Fibroblast of lung (primary cell): ENCODE measurements at places on chromosomes 11 and 22.

- DNase-seq, result peak; percentile 90
- no peaks in the 10 kb centered on the region for H3K36me3 ChIP-seq
- no peaks in the 10 kb centered on the region for H3K27me3 ChIP-seq
- H3K4me1 ChIP-seq, result peaks cover 28% of the 10 kb centered on the region
Observed at GRCh38 chr11:122668562-122669090, 13.1 kb downstream of the UBASH3B start.

DNA sequence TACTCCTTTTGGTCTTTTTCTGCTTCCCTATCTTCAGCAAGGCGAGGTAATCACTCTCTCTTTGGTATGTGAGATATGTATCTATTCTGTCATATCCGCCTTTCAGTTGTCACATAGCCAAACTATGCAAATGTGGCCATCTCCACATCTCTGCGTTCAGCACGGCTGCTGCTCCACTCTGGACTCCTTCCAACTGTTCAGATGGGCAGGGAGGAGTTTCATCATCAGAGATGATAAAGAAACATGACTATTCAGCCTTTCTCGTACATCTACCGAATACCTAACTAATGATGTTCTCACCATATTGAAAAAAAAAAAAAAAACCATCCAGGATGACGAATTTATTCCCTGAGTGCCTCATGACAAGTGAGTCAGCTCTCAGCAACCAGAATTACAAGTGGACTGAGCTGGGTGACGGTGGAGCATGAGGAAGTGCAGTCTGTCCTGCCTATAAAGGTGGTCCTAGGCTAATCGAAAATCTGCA, 899.6 kb downstream of the OPCML start:
- peak overlapping the region; percentile 89 for H3K27ac ChIP-seq
- no peaks in the 10 kb centered on the region for H3K36me3 ChIP-seq
- H3K4me3 ChIP-seq, result no peak overlapping the region

GRCh38 chr11:63768237-63769041, at the start of gene ZFTA:
ZFTA (minus strand) TSS chr11:63768775; CDS start chr11:63768622, 153 bp downstream.
- H3K4me3 ChIP-seq, result peak within 1 kb of the TSS; percentile 80
- no peaks in the 10 kb centered on the region for H3K27me3 ChIP-seq
- peaks cover 5% of the 10 kb centered on the region for H3K4me1 ChIP-seq
- DNase-seq, result peak; percentile 66

- no peak for DNase-seq
- no peak overlapping the region for H3K4me3 ChIP-seq
- peaks cover 7% of the 10 kb centered on the region for H3K36me3 ChIP-seq
- no peaks in the 10 kb centered on the region for H3K4me1 ChIP-seq
Observed at GRCh38 chr22:43928468-43928867, 4.9 kb downstream of the PNPLA3 start.

- peak overlapping the region; percentile 58 for H3K27ac ChIP-seq
- no peaks in the 10 kb centered on the region for H3K27me3 ChIP-seq
- peaks cover 14% of the 10 kb centered on the region for H3K4me1 ChIP-seq
- peaks cover 2% of the 10 kb centered on the region for H3K36me3 ChIP-seq
- H3K4me3 ChIP-seq, result peak overlapping the region; percentile 40
- peak; percentile 87 for DNase-seq
Observed at GRCh38 chr22:40310081-40310767, 36.1 kb upstream of the ADSL start.

GRCh38 chr11:111743700-111744099, 22.5 kb downstream of the PPP2R1B start:
- H3K27ac ChIP-seq, result no peak overlapping the region
- H3K36me3 ChIP-seq, result peaks cover 16% of the 10 kb centered on the region
- no peaks in the 10 kb centered on the region for H3K27me3 ChIP-seq
- no peak overlapping the region for H3K4me3 ChIP-seq

- no peaks in the 10 kb centered on the region for H3K4me1 ChIP-seq
- H3K27ac ChIP-seq, result no peak within 1 kb of the TSS
- H3K36me3 ChIP-seq, result no peaks in the 10 kb centered on the region
- H3K4me3 ChIP-seq, result peak within 1 kb of the TSS; percentile 14
Observed at GRCh38 chr22:46537225-46537945, at the start of gene CELSR1. CELSR1 (minus strand) TSS chr22:46537620; CDS start chr22:46537170, 450 bp downstream.

DNA sequence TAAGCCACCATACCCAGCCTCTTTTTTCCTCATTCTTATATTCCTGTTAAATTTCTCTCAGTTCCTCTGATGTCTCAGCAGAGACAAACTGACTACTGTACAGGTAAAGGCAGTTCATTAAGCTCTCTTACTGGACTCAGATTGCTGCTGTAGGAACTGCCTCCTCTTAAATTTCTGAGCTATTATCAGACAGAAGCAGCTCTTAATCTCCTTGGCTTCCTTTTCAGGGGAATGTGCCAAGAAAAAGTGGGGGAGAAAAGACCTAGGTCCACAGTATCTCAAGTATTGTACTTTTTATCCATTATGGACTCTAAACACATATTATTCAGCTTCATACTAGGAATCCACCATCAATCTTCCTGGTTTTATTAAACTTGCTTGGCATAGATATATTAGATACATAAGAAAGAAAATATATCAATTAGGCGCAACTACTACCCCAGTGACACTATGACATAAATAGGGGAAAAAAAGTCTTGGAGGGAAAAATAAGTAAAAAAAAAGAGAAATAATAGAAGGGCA, 26.1 kb downstream of the MRTFA start:
- DNase-seq, result peak; percentile 42
- H3K27me3 ChIP-seq, result no peaks in the 10 kb centered on the region
- H3K4me3 ChIP-seq, result no peak overlapping the region
- H3K4me1 ChIP-seq, result peaks cover 5% of the 10 kb centered on the region

- no peak overlapping the region for H3K4me3 ChIP-seq
- no peak overlapping the region for H3K27ac ChIP-seq
- no peaks in the 10 kb centered on the region for H3K36me3 ChIP-seq
- H3K4me1 ChIP-seq, result peaks cover 17% of the 10 kb centered on the region
- H3K27me3 ChIP-seq, result no peaks in the 10 kb centered on the region
Observed at GRCh38 chr11:47147250-47147649, 29.4 kb downstream of the ARFGAP2 start.

- no peak for DNase-seq
- no peak overlapping the region for H3K4me3 ChIP-seq
- H3K4me1 ChIP-seq, result no peaks in the 10 kb centered on the region
- H3K27ac ChIP-seq, result no peak overlapping the region
- no peaks in the 10 kb centered on the region for H3K27me3 ChIP-seq
- H3K36me3 ChIP-seq, result no peaks in the 10 kb centered on the region
Observed at GRCh38 chr11:106121570-106122320, 44.3 kb downstream of the AASDHPPT start.

- H3K4me3 ChIP-seq, result no peak overlapping the region
- H3K4me1 ChIP-seq, result peaks cover 36% of the 10 kb centered on the region
- H3K27me3 ChIP-seq, result no peaks in the 10 kb centered on the region
- peak overlapping the region; percentile 97 for H3K27ac ChIP-seq
- H3K36me3 ChIP-seq, result peaks cover 25% of the 10 kb centered on the region
- DNase-seq, result peak; percentile 85
Observed at GRCh38 chr22:21942407-21943343, 10.0 kb downstream of the PPM1F start.

- H3K27ac ChIP-seq, result no peak overlapping the region
- no peak overlapping the region for H3K4me3 ChIP-seq
- DNase-seq, result no peak
- no peaks in the 10 kb centered on the region for H3K36me3 ChIP-seq
- no peaks in the 10 kb centered on the region for H3K4me1 ChIP-seq
Observed at GRCh38 chr11:134377876-134378275, 34.2 kb downstream of the B3GAT1 start.

DNA sequence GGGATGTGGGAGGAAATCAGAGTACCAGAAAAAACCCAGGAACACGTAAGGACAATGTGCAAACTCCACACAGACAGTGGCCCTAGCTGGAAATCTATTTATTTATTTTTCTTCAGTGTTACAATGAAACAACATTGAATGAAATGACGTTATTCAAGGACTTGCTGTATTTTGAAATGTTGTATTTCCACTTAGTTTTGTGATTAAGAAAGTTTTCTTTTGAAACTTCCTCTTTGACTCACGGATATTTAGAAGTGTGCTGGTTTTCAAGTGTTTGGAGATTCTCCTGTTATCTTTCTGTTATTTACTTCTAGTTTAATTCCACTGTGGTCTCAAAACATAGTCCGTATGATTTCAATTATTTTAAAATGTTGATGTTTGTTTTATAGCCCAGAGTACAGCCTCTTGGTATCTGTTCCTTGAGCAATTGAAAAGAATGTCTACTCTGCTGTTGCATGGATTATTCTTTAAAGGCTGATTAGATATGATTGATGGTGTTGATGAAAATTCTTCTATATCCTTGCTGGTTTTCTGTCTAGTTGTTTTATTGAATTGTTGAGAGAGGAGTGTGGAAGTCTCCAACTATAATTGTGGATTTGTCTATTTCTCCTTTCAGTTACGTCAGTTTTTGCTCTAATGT, 141.0 kb downstream of the ARHGAP20 start:
- H3K27ac ChIP-seq, result no peak overlapping the region
- no peaks in the 10 kb centered on the region for H3K36me3 ChIP-seq
- no peak for DNase-seq
- no peaks in the 10 kb centered on the region for H3K4me1 ChIP-seq
- no peak overlapping the region for H3K4me3 ChIP-seq
- no peaks in the 10 kb centered on the region for H3K27me3 ChIP-seq

DNA sequence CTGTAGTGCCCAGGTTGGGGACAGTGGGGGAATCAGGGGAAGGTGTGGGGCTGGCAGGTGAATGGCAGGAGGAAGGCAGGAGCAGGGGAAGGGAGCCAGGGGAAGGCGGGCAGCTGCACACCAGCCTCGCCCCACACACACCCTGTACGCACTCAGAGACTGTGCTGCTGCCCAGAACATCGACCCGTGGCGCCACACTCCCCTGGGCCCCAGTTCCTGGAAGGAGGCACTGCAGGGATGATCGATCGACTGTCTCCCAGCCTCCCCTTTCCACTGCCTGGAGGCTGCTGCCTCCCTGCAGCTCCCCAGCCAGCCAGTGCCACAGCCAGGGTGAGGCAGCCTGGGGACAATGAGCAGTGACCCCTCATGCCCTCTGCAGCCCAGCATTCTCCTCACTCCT, 19.2 kb downstream of the PDE2A start:
- no peaks in the 10 kb centered on the region for H3K36me3 ChIP-seq
- H3K27me3 ChIP-seq, result peaks cover 5% of the 10 kb centered on the region
- no peaks in the 10 kb centered on the region for H3K4me1 ChIP-seq
- no peak for DNase-seq
- H3K4me3 ChIP-seq, result no peak overlapping the region

DNA sequence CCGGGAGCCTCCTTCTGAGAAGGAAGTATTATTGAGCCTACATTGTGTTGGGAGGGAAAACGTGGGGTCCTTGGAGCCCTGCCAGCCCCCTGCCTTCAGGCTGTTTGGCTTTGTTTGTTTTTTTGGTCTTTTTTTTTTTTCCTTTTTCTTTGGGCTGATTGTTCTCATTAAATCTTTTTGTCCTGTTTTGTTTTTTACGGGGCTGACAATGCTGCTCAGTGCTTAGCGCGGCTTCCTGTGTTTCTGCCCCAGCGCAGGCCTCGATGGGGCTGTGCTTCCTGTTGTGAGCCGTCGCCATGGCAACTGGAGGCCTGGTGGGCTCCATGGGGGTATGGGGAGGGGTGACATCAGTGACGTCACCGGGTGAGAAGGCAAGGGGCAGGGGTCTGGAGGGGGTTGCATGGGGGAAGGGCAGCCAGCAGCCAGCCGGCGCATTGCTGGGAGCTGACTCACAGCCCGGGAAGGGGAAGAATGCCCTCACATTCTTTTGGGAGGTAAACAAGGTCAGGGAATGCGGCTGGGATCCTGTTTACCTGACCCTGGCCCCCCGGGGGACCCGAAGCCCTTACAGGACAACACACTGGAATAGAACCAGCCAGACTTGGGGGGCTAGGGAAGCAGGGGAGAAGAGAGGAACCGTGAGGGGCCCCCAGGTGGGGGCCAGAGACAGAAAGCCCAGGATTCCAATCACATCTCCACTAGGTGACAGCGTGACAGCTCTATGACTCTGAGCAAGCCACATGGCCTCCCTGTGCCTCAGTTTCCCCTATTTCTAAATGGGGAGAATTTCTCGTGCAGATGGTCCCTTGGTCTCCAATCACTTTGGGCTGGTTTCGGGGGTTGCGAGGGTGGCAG, 22.2 kb upstream of the CBX7 start:
- peak; percentile 83 for DNase-seq
- H3K27ac ChIP-seq, result peak overlapping the region; percentile 89
- peaks cover 39% of the 10 kb centered on the region for H3K4me1 ChIP-seq
- no peak overlapping the region for H3K4me3 ChIP-seq
- H3K27me3 ChIP-seq, result no peaks in the 10 kb centered on the region

DNA sequence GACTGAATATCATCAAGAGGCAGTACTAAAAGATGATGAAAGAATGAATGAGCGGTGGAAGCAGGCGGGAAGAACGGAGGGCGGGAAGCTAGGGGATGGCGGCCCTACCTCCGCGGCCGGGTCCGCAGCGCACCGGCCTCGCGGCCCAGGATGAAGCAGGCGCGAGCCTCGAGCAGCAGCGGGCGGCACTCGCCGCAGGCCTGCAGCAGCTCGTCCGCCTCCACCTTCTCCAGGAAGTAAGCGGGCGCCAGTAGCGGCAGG, 3.4 kb downstream of the KLHL35 start:
- no peaks in the 10 kb centered on the region for H3K36me3 ChIP-seq
- no peak for DNase-seq
- no peak overlapping the region for H3K4me3 ChIP-seq
- H3K27ac ChIP-seq, result no peak overlapping the region

DNA sequence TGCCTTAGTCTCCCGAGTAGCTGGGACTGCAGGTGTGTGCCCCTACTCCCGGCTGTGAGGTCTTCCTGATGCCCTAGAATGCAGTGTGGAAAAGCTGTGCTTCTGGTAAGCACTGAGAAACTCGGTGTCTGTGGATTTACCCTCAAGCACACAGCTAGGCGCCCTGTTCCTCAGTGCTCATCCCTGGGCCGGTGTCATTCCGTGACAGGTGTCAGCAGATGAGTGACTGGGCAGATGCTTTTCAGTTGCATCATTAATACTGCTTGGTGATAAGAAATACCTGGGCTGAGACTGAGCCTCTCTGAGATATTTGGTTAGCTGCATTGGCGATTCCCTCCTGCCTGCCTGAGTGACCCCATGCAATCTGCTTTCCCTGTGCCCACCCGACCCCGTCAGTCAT, 21.8 kb downstream of the FAM118A start:
- H3K4me3 ChIP-seq, result no peak overlapping the region
- H3K27me3 ChIP-seq, result no peaks in the 10 kb centered on the region

GRCh38 chr22:36102995-36103394, 57.6 kb downstream of the APOL3 start:
- H3K27me3 ChIP-seq, result no peaks in the 10 kb centered on the region
- no peak overlapping the region for H3K4me3 ChIP-seq
- no peak overlapping the region for H3K27ac ChIP-seq
- DNase-seq, result no peak
- no peaks in the 10 kb centered on the region for H3K36me3 ChIP-seq

DNA sequence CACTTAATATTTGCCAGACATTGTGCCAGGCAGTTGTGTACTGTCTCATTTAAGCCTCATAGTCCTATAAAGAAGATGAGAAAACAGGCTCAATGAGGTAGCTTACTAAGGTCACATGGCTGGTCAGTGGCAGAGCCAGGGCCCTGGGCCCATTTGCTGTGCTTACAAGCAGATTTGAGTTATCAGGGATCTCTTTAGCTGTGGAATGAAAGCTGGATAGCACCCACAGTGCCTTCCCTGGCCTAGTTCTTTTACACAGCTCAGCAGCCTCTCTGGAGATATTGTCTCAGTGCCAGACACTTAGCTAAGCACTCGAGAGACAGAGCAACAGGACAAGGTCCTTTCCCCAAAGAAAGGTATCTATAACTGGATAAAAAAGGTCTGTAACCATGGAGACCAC, 6.1 kb downstream of the TMEM86A start:
- H3K4me3 ChIP-seq, result no peak overlapping the region
- no peak overlapping the region for H3K27ac ChIP-seq
- no peaks in the 10 kb centered on the region for H3K36me3 ChIP-seq
- no peaks in the 10 kb centered on the region for H3K4me1 ChIP-seq
- no peak for DNase-seq
